ENCODE measurements at places on chromosomes 2 and 18. TPM values are rescaled to one million over a fixed set of nuclear protein-coding genes. Genes with fewer than 3 reads are reported as not detected.

- no peak for DNase-seq
- H3K4me1 ChIP-seq, result peaks cover 17% of the 10 kb centered on the region
- no peaks in the 10 kb centered on the region for H3K36me3 ChIP-seq
- peak overlapping the region; percentile 51 for H3K4me3 ChIP-seq
- peaks cover 57% of the 10 kb centered on the region for H3K27me3 ChIP-seq
Observed at GRCh38 chr2:74548900-74549826, 4.6 kb downstream of the LOXL3 start.

GRCh38 chr2:69674316-69674670, 30.8 kb upstream of the AAK1 start:
- no peak overlapping the region for H3K27ac ChIP-seq
- no peak for DNase-seq
- H3K36me3 ChIP-seq, result peaks cover 12% of the 10 kb centered on the region
- H3K4me3 ChIP-seq, result no peak overlapping the region
- H3K4me1 ChIP-seq, result peaks cover 40% of the 10 kb centered on the region

NYAP2 gene
- total RNA-seq, result not detected

NEUROD1 gene
- not detected for total RNA-seq

KCNG2 gene
- not detected for total RNA-seq
